HT1080 (cell line): ENCODE measurements at places on chromosomes 1 and 21.

DNA sequence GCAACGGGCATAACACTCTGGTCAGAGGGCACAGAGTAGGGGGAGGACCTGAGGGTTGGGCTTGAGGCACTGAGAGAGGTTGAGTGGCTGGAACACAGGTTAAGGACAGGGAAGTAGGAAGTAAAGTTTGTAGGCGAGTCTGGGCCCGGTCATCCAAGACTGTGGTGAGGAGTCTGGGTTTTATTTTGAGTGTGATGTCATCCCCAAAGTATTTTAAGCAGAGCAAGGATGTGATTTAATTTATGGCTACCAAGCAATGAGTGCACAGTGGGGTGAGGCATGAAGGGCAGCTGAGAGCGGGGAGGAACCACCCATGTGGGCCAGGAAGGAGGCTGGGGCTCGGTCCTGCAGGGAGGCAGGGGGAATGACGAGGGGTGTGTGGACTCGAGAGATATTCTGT, 11.2 kb upstream of the VWA5B1 start:
- DNase-seq: peak; percentile 68

DNA sequence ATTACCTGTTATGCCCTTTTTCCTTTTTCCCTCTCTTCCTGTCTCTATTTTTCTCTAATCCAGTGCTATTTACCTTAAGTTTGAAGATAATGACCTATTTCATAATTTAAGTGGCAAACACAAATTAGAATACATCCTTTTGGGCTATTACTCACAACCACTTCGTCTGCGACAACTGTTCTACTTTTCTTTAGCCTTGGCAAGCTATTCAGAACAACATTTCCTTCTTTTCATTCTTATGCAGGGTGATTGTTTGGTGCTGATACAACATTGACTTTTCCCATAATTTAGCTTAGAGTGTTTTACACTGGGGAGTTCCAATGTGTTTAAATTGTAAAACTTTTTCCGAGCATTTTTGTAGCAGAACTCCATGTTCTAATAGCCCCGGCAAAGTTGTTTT, 86.6 kb upstream of the S1PR1 start:
- no peak for DNase-seq

DNA sequence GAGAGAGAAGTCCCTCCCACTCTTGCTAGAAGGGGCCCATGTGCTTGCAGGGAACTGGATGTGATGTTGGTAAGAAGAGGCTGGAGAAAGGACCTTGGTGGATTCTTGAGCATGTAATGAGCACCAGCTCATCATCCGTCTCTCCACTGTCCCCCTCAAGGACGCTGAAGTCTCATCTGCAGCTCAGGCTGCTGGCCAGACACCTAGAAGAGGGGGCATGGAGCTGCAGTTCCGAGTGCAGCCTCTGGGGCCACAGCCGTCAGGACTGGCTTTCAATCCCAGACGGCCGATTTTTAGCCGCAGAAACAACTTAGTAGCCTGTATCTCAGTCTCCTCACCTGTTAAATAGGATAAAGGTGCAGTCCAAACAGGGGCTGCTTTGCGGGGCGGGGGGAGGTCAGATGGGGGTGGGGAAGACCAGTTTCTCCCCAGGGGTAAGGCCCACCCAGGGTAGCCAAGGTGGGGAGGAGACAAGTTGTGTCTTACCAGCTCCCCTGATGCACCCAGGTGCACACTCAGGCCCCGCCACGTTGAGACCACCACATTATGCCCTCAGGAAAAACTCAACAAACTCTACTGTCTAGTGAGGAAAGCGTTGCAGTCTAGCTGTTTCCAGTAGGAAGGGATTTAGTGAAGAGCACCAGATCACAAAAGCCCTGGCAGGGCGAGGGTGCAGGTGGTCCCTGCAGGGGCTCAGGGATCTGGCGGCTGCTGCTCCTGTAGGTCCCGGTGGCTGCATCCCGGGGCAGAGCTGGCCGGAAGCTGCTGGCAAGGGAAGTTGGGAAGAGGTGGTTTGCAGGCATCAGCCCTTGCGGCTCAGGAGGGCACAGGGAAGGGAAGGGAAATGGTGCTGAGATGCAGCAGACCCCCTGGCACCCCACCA, 29.5 kb downstream of the LDLRAP1 start:
- DNase-seq: peak; percentile 23

DNA sequence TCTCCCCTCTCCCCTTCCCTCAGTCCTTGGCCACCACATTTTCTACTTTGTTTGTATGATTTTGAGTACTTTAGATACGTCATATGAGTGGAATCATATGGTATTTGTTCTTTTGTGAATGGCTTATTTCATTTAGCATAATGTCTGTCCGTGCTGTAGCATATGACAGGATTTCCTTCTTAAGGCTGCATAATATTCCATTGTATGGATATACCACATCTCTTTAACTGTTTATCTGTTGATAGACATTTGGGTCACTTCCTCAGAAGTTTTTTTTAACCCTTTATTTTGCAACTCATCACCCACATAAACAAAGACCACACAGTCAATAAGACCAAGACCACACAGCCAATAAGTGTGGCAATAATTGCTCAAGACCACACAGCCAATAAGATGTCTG, 24.9 kb downstream of the FAM163A start:
- DNase-seq: no peak

DNA sequence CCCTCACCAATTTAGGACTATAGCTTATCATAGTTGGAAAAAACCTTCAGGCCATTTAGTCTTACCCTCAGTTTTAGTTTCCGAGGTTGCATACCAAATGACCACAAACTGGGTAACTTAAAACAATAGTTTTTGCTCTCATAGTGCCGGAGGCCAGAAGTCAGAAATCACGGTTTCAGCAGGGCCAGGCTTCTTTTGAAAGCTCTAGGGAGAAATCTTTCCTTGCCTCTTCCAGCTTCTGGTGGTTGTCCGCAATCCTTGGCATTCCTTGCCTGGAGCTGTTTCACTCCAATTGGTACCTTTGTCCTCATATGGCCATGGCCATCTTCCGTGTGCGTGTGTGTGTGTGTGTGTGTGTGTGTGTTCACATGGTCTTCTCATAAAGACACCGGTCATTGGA, 12.4 kb upstream of the PLXNA2 start:
- no peak for DNase-seq

- DNase-seq: peak; percentile 52
Measured at GRCh38 chr1:85544689-85545215, 35.8 kb upstream of the CCN1 start.
